Naive B cell (primary cell): ENCODE measurements at places on chromosomes 5 and 9. TPM values are rescaled to one million over a fixed set of nuclear protein-coding genes. Genes with fewer than 3 reads are reported as not detected.

Gene BTNL8
- not detected for polyA plus RNA-seq

Gene ARID3C
- not detected for polyA plus RNA-seq

Gene PCDHGA4
- not detected for polyA plus RNA-seq

Gene TENT4A
- 0.04 TPM for polyA plus RNA-seq

Gene NRG2
- polyA plus RNA-seq, result not detected

- DNase-seq, result no peak
Observed at GRCh38 chr5:37198061-37198460, 51.1 kb downstream of the CPLANE1 start.

DNA sequence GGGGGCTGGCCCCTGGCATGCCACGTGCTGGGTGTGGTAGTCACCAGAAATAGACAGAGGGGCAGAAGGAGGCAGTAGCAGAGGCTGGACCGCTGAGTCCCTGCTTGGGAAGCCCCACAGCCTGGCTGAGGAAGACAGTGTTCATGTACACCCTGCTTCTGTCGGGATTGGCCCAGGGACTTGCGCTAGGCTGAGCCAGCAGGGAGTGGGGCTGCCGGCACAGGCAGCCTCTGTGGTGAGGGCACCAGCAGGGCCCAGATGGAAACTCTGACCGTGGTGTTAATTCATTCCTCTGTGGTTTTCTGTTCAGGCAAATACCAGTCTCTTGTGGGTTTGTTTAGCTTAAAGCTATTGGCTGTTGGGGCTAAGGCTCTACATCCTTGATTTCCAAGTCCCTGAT, 108.6 kb upstream of the RAD23B start:
- DNase-seq, result no peak

DNA sequence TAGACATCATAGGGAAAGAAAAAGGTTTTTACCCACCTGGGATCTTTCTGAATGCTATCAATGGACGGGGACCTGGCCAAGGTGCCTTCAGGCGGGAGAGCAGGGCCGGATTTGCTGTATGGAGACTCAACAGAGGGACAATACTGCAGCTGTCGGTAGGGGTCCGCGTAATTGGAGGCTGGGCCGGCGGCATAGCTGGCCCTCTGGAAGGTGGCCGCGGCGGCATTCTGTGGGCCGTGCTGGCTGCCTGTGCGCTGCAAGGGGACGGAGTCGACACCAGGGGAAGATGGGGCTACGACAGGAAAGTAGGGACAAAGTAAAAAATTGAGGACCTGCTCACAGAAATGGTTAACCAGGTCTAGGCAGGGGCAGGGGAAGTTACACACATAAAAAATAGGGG, 557.9 kb downstream of the CTNND2 start:
- DNase-seq, result no peak

DNA sequence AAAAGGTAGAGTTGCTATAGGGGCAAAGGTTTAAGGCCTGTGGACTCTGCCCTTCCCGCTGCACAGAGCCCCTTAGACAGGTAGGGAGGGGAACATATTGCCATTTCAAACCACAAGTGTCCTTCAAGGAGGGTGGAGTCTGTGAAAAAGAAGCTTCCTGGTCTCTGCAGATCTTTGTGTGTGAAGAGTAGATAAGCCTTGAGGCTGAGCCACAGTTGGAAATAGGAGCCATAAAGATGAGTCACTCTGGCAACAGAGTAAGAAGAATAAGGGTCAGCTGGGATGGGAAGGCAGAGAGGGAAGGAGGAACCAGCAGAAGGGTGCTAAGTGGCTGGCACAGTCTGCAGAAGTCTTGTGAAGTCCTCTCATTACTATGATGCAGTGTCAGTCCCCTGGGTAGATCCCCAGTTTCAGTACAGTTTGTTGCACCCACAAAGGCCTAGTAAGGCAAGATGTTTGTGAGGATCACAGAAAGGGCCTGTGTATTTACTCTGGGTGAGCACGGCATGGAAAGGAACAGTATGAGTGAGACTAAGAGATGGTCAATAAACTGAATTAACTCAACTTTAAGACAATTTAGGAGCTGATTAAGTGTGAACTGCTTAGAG, 18.1 kb downstream of the GRXCR2 start:
- DNase-seq, result no peak

DNA sequence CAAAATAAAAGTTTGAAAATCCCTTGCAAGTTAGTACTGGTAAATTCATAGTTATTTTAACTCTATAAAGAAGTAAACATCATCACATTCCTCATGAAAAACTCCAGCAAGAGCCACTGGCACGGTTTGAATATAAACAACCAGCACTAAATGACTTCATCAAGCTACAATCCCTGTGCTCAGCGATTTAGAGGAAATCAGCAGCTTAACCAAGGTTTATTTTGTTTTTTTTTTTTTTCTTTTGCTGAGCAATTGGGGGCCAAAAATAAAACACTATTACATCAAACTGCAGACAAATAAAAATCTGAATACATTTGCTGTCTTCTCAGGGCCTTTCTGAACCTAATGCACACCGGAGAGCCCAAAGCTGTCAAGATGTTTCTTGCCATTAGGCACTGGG, 106.2 kb upstream of the SLC24A2 start:
- DNase-seq, result no peak

GRCh38 chr9:27387722-27388121, 90.8 kb upstream of the EQTN start:
- no peak for DNase-seq

GRCh38 chr5:72268753-72269410, 51.2 kb downstream of the MRPS27 start:
- DNase-seq, result peak; percentile 25

- DNase-seq, result peak; percentile 9
Observed at GRCh38 chr5:86880785-86881492, 263.2 kb downstream of the COX7C start.

GRCh38 chr5:1545126-1545804, 21.5 kb upstream of the LPCAT1 start:
- DNase-seq, result no peak

DNA sequence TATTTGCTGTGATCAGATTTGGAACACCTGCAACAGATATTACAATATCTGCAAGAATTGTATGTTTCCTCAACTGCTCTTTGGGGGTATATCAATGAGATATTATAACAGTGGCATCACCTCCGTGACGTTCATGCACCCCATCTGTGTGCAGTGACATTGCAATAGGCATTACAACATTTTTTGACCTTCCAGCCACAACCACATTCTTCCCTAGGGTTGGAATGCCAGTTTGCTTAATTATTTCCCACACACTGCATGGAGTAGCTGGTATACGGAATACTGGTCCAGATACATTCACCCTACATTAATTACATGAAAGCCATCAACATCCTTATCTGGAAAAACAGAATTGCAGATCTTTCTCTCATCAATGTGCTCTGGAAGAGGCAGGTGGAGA, 42.3 kb downstream of the FBXO4 start:
- DNase-seq, result no peak

DNA sequence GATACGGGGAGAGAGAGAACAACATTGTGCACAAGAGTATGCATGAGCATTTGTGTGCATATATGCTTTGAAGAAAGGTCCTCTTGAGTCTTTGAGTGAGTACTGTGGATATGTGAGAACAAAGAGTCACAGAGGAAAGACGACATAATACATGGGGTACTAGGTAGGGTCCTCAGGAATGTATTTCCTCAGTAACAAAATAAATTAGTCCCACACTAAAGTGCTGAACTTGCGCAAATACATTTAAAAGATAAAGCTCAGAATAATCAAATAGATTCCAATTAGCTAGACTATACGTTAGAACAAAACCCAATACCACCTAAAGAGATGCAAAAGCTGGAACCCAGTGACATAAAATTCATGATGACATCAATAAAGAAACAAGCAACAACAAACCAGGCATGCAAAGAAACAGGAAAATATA, 70.8 kb downstream of the RAPGEF6 start:
- no peak for DNase-seq

- DNase-seq, result no peak
Observed at GRCh38 chr9:38033941-38034340, 35.1 kb downstream of the SHB start.
